ENCODE measurements at places on chromosomes 12 and 14.

DNA sequence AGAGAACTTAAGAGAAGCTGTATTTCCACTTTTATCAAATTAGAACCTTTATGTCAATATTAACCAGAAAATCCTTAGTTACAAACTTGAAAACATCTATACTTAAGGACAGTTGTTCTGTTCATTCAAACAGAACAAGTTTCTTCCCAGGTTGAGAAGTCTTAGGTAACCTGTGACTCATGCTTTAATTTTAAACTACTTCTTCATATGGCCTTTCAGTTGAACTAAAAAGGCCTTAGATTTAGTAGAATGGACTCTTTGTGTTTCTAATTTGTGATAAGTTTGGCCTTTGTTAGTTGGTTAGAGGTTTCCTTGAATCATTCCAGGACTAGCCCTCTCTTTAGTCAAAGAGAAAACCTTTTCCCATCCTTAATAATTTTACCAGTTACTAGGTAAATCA is 274.2 kb downstream of the FUT8 start:
- peak; percentile 18 for DNase-seq

GRCh38 chr12:59121451-59121850 is 201.1 kb upstream of the LRIG3 start:
- DNase-seq: no peak

GRCh38 chr12:104507672-104508071 is 50.9 kb downstream of the CHST11 start:
- no peak for DNase-seq

GRCh38 chr12:113762155-113762881 is 203.8 kb downstream of the RBM19 start:
- DNase-seq: no peak

DNA sequence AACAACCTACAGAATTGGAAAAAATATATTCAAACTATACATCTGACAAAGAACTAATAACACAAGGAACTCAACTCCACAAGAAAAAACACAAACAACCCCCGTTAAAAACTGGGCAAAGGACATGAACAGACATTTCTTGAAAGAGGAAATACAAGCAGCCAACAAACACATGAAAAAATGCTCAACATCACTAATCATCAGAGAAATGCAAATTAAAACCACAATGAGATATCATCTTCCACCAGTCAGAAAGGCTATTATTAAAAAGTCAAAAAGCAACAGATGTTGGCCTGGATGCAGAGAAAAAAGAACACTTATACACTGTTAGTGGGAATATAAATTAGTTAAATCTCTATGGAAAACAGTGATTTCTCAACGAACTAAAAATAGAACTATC is 82.6 kb upstream of the CCDC91 start:
- DNase-seq: no peak

- no peak for DNase-seq
Measured at GRCh38 chr14:77882636-77883035, 82.7 kb downstream of the ADCK1 start.

GRCh38 chr12:42809226-42809625 is 219.7 kb upstream of the PRICKLE1 start:
- peak; percentile 13 for DNase-seq

DNA sequence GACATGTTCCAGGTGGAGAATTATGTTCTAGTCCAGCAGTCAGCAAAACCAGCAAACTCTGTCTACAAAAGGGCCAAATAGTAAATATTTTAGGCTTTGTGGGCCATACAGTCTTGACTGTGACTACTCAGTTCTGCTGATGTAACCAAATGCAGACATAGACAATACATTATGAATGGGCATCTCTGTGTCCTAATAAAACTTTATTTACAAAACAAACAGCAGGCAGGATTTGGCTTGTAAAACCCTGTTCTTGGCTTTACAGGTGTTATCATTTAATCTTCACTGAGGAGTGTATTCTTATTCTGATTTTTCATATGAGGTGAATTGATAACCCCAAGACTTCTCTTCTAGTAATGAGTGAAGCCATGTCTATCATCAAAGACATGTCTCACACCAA is 278.6 kb downstream of the DUSP6 start:
- no peak for DNase-seq

- no peak for DNase-seq
Measured at GRCh38 chr14:104319491-104320241, 181.3 kb downstream of the KIF26A start.

DNA sequence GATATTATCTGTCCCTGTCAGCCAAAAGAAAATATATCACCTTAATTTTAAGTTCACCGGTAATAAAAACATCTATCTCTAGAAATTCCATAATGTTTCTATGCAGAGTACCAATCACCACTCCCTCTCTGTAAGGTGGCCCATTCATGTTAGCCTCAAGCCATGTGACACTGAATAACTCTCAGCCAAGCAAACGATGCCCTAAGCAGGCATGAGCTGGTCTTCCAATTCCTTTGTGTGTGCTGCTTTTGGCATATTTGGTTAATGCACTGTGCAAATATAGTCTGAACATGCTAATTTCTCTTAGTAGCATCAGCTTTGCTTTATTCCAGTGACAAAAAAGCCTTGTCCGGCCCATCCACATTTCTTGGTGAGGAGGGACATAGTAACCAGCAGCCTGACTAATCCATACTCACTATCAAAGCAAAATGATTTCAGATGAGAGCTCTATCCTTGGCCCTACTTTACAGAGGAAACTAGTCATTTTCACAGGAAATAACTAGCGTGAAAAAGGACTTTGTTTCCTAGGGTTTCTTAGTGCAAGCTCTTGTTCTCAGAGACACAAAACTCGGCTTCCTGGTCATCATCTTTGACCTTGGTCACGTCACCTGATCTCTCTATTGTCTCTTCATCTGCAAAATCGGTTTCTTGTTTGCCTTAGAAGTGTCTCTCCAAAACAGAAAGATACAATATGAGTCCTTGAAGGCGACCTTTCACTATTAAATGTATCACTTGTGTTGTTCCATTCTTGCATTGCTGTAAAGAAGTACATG is 59.2 kb upstream of the RTRAF start:
- no peak for DNase-seq

DNA sequence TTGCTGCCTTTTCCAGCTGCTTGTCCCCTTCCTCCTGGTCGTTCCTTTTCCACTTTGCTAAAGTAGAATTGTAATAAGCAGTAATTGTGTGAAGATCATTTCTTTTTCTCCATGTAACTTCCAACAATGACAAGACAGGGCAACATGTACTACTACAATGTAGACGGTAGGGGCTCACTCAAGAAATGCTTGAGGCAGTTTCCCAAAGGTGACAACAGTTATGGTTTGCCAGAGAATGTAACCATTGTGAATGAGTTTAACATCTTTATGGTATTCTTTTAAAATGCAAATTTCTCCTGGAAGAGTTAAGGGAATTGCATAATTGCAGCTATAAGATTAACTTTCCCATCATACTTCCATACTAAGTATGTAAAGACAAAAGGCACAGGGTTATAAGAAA is 23.8 kb upstream of the PHLDA1 start:
- DNase-seq: no peak

GRCh38 chr14:35776823-35777222 is 32.3 kb downstream of the RALGAPA1 start:
- no peak for DNase-seq

GRCh38 chr12:14283489-14284144 is 81.9 kb upstream of the ATF7IP start:
- DNase-seq: no peak

- DNase-seq: no peak
Measured at GRCh38 chr12:119676573-119676972, 8.6 kb downstream of the PRKAB1 start.

- no peak for DNase-seq
Measured at GRCh38 chr14:80152763-80153162, 58.5 kb downstream of the DIO2 start.

- peak; percentile 28 for DNase-seq
Measured at GRCh38 chr12:106790020-106790419, 15.5 kb downstream of the RIC8B start.

- DNase-seq: peak; percentile 74
Measured at GRCh38 chr12:28050606-28051005, 78.1 kb upstream of the PTHLH start.

DNA sequence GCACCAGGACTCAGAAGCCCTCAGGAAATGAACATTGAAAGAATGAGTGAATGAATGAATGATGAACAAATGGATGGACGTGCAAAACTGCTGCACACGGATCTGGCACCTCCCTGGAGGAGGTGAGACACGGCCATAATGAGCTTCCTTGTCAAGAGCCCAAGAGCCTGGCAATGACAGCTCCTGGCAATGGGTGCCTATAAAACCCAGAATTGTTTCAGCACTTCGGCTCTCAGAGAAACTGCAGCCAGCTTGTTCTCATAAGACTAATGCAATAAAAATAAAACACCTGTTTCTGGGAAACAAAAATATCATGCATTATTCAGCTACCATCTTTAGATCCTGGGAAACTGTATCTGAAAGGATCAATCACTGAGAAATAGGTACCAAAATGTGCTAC is 200.5 kb upstream of the SFSWAP start:
- no peak for DNase-seq

- no peak for DNase-seq
Measured at GRCh38 chr12:123512838-123513665, 20.5 kb downstream of the RILPL1 start.

DNA sequence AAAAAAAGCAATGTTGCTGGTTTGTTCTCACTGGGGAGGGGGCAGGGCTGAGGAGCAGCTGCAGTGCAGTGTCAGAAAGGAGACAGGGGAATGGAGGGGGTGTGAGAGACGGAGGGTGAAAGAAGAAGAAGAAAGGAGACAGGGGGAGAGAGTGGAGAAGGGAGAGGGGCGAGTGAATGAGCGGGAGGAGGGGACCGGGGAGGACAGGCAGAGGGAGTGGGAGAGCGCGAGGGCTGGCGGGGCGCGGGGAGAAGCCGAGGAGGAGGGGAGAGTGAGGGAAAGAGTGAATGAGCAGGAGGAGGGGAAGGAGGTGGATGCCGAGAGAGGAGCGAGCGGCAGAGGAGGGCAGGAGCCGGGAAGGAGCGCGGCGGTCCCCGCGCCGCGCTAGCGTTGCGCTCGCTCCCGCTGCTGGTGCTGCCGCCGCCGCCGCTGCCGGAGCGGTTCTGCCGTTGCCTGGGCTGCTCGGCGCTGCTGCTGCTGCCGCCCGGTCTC is at the start of gene NOVA1:
Gene NOVA1, minus strand, starts transcription at position 445 of the 492 bp plus-strand sequence. CDS start 597 bp downstream, outside the sequence.
- no peak for DNase-seq

DNA sequence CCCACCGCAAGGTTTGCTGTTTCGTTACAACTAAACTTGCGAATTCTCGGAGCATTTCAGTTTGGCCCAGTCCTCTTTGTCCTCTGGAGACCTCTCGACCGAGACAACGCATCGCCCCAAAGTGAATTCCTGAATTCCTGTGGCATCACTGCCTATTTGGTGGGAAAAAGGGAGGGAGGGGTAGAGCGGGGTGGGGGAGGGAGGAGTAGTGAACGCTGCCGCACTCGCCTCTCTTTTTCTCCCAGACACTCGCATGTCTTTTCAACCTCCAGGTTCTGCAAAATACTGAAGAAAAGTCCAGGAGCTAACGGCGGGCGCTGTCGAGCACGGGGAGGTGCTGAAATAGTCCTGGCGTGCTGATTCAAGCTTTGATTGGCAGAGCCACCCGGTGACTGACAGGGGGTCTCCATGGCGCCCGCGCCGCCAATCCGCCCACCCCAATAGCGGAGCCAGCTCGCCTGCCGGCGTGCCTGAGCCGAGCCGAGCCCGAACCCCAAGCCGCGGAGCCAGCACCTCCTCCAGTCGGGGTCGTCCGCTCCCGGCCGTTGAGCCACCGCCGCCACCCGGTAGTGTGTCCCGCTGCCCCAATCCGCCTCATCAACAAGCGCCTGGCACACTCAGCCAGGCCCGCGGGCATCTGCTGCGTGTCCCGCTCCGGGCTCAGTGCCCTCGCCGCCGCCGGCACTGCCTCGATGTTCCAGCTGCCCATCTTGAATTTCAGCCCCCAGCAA is at the start of gene SIX6:
Gene SIX6, plus strand, starts transcription at position 440 of the 731 bp plus-strand sequence. Its CDS starts 253 bp downstream, at position 693.
- DNase-seq: no peak

- DNase-seq: no peak
Measured at GRCh38 chr14:41604721-41605531, 1.8 kb upstream of the LRFN5 start.

GRCh38 chr14:100156776-100157175 is 2.7 kb downstream of the DEGS2 start:
- no peak for DNase-seq

GRCh38 chr14:71143381-71144290 is 236.4 kb downstream of the PCNX1 start:
- DNase-seq: peak; percentile 99

- no peak for DNase-seq
Measured at GRCh38 chr12:46811185-46811584, 14.6 kb downstream of the SLC38A4 start.

DNA sequence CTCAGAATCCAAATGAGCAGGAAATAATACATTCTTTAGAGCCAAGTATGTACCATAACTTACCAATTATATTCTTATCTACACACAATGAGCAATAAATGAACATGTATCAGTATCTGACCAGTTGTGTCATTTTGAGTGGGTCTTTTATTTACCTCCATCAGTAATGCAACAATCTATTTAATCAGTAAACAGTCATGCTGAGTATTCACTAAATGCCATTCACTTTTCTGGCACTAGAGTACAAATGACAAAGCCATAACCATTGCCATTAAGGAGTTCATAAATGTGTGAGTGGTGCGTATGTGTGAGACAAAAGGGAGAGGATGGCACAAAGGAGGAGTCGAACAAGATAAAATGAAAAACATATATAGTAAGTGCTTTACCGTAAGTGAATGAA is 1.5 kb upstream of the STRAP start:
- peak; percentile 10 for DNase-seq

DNA sequence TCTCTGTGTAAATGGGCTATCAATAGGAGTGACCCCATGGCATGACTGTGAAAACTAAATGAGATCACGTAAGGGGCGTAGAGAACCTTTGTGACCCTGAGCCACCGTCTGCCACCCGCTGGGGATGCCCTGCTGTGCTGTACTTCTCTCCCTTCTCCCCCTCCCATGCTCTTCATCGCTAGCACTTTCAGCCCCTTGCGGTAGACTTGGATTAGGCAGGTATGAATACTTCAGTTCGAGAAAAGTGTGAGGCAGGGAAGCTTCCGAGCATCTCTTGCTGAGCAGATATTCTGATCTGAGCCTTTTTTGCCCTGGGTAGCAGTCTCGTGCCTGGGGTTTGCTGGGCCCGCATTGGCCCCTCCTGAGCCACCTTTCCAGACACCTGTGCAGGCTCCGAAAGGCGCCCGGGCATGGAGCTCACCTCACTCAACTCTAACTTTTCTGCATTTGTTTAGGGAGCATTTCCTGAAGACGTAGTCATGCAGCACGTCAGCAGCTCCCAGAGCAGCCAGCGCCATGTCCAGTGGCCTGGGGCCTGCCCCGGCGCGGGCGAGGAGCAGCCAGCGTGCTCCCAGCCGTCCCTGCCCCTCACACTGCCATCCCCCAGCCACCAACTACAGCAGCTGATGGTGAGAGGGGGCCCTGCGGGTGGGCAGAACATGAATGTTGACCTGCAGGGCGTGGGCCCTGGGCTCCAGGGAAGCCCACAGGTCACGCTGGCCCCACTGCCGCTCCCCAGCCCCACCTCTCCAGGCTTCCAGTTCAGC is 40.4 kb downstream of the DDX51 start:
- no peak for DNase-seq

Data from PC-3 (cell line).